Right renal pelvis (tissue), 4 donors: ENCODE measurements at places on chromosomes 7 and 10.

DNA sequence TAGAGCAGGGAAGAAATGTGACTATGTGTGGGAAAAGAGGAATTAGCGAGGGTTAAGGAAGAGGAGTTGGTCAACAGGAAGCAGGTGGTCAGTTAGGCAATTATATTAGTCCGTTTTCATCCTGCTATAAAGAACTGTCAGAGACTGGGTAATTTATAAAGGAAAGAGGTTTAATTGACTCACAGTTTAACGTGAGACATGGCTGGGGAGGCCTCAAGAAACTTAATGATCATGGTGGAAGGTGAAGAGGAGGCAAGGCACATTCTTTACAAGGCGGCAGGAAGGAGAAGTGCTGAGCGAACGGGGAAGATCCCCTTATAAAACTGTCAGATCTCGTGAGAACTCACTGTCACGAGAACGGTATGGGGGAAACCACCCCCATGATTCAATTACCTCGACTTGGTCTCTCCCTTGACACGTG, 35.0 kb downstream of the RAMP3 start:
- no peak for DNase-seq

GRCh38 chr7:659996-660395, 66.5 kb upstream of the DNAAF5 start:
- no peak for DNase-seq

GRCh38 chr10:110881905-110882304, 10.2 kb downstream of the PDCD4 start:
- DNase-seq: no peak

- DNase-seq: no peak
Measured at GRCh38 chr7:118642396-118642795, 417.9 kb downstream of the ANKRD7 start.

- DNase-seq: no peak
Measured at GRCh38 chr10:124603376-124604213, 140.6 kb downstream of the FAM53B start.

DNA sequence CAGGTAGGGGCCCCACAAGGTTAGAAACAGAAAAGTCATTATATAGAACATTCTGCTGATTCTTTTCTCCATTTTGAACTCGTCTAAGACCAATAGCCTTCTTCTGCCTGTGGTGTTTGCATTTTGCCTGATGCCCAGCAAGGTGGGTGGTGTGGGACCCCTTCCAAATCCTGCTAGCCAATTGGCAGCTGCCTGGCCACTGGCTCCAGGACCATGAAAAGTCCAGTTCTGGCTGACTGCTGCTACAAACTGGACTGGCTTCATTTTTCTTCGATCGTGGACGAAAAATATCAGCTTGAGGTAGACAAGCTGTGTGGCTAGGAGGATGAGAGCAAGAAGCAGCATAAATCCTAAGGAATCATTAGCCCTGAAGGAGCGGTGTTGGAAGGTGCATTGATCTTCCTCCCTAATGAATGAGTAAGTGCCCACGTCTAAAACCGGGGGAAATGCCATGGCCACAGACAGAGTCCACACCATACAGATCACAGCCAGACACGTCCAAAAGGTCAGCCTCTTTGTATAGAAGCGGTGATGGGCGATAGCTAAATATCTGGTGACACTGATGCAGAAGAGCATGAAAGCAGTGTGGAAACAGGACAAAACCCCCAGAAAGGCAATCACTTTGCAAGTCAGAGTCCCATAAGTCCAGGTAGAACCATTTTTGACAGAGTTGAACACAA, 2.7 kb downstream of the GPR85 start:
- DNase-seq: no peak

DNA sequence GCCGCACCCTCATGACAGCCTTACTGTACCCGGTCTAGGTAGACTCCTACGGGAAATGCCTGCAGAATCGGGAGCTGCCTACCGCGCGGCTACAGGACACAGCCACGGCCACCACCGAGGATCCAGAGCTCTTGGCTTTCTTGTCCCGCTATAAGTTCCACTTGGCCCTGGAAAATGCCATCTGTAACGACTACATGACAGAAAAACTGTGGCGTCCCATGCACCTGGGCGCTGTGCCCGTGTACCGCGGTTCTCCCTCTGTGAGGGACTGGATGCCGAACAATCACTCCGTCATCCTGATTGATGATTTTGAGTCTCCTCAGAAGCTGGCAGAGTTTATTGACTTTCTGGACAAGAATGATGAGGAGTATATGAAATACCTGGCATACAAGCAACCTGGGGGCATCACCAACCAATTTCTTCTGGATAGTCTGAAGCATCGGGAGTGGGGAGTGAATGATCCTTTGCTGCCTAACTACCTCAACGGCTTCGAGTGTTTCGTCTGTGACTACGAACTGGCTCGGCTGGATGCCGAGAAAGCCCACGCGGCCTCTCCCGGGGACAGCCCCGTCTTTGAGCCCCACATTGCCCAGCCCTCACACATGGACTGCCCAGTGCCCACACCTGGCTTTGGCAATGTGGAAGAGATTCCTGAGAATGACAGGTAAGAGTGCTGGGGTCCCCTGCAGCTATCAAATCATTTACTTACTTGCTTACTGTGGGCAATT, 8.5 kb upstream of the CHCHD1 start:
- no peak for DNase-seq

DNA sequence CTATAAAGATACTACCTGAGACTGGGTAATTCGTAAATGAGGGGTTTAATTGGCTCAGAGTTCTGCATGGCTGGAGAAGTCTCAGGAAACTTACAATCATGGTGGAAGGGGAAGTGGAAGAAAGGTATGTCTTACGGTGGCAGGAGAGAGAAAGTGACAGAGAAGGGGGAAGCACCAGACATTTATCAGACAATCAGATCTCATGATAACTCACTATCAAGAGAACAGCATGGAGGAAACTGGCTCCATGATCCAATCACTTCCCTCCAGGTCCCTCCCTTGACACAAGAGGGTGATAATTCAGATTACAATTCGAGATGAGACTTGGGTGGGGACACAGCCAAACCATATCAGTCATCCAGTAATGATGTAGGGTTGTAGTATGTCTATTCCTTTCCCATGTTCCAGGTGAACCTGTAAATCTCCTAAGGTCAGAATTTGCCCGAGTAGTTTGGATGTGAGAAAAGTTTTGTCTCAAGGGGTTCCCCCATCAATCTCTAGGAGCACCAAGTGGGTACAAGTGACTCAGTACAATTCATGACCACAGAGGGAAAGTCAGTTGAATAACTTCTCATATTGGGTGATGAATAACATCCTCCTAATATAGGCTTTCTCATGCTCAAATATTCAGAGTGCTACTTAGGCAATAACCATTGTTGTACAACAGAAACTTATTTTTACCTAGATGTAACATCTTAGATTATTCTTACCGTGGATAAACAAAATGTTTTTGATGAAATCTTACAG, 39.7 kb upstream of the MTPN start:
- no peak for DNase-seq
